ENCODE measurements at places on chromosomes 16 and 17. TPM values are rescaled to one million over a fixed set of nuclear protein-coding genes. Genes with fewer than 3 reads are reported as not detected.

The ZNF205 gene
- polyA plus RNA-seq: 22.4 TPM

The HOXB2 gene
- 4.6 TPM for polyA plus RNA-seq

The FOXN1 gene
- polyA plus RNA-seq: not detected

The TBC1D3 gene
- 0.07 TPM for polyA plus RNA-seq

The ADAMTS18 gene
- 0.08 TPM for polyA plus RNA-seq

The CRYBA1 gene
- not detected for polyA plus RNA-seq

The PYY gene
- 1.1 TPM for polyA plus RNA-seq

The GPRC5B gene
- 28.3 TPM for polyA plus RNA-seq

The PIMREG gene
- not detected for polyA plus RNA-seq

The ZNF597 gene
- polyA plus RNA-seq: 1.0 TPM

The HBQ1 gene
- polyA plus RNA-seq: not detected

The BMERB1 gene
- polyA plus RNA-seq: 20.9 TPM

The SP6 gene
- polyA plus RNA-seq: 0.27 TPM

The CD19 gene
- polyA plus RNA-seq: not detected

The SEPTIN12 gene
- 1.4 TPM for polyA plus RNA-seq

The SLC47A1 gene
- polyA plus RNA-seq: 0.49 TPM

The VAT1L gene
- 1.3 TPM for polyA plus RNA-seq

The DUS1L gene
- polyA plus RNA-seq: 186 TPM

The SMCR8 gene
- 2.7 TPM for polyA plus RNA-seq

The CNTROB gene
- polyA plus RNA-seq: 30.8 TPM

The NPB gene
- polyA plus RNA-seq: 0.45 TPM

The PLD6 gene
- polyA plus RNA-seq: 3.4 TPM
